ENCODE measurements at places on chromosomes 16 and 17. TPM values are rescaled to one million over a fixed set of nuclear protein-coding genes. Genes with fewer than 3 reads are reported as not detected.

GRCh38 chr16:3938471-3938842 is 57.9 kb upstream of the CREBBP start:
- no peak overlapping the region for H3K27ac ChIP-seq
- H3K36me3 ChIP-seq: no peaks in the 10 kb centered on the region
- H3K4me1 ChIP-seq: no peaks in the 10 kb centered on the region
- DNase-seq: no peak
- no peak overlapping the region for H3K4me3 ChIP-seq

GRCh38 chr17:28812748-28813377 is 29.7 kb downstream of the FAM222B start:
- H3K27me3 ChIP-seq: no peaks in the 10 kb centered on the region
- peak overlapping the region; percentile 96 for H3K27ac ChIP-seq
- peaks cover 3% of the 10 kb centered on the region for H3K36me3 ChIP-seq
- DNase-seq: no peak
- peak overlapping the region; percentile 95 for H3K4me3 ChIP-seq
- peaks cover 26% of the 10 kb centered on the region for H3K4me1 ChIP-seq

DNA sequence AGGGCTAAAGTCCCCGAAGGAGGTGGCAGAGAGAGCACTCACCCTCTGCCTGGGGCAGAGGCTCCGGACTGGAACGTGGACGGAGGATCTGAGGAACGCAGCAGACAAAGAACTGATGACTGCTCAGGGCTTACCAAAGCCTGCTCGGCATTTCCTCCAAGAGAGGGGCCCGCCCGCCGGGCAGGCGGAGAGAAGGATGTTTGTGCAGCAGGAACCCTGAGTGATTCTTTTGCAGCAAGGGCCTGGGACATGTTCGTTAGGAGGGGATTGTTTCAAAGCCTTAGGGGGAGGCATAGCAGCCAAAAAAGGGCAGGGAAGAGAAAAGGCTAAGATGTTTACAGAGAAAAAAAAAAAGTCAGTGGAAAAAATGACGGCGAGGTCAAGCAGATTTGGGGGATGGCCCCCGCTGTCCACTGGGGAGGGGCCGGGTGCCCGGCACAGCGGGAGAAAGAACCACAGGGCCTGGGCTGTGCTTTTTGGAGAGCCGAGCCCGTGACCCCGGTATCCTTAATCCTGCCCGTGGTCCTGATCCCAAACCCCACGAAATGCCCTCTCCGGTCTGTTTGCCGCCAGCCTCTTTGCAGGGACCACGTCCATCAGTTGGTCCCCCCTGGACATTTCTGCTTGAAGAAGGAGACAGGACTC is 129.3 kb downstream of the NTN1 start:
- H3K27me3 ChIP-seq: peaks cover 29% of the 10 kb centered on the region
- H3K36me3 ChIP-seq: no peaks in the 10 kb centered on the region
- peaks cover 16% of the 10 kb centered on the region for H3K4me1 ChIP-seq
- no peak for DNase-seq

The SPNS3 gene
- 0.31 TPM for total RNA-seq

- no peak for DNase-seq
- H3K27me3 ChIP-seq: no peaks in the 10 kb centered on the region
- H3K4me3 ChIP-seq: no peak overlapping the region
- peaks cover 11% of the 10 kb centered on the region for H3K36me3 ChIP-seq
- H3K4me1 ChIP-seq: no peaks in the 10 kb centered on the region
Measured at GRCh38 chr16:84093879-84094270, 22.9 kb downstream of the MBTPS1 start.

GRCh38 chr16:47731252-47731651 is 270.1 kb downstream of the PHKB start:
- H3K27me3 ChIP-seq: no peaks in the 10 kb centered on the region
- no peak overlapping the region for H3K27ac ChIP-seq
- H3K4me3 ChIP-seq: no peak overlapping the region
- no peaks in the 10 kb centered on the region for H3K4me1 ChIP-seq
- H3K36me3 ChIP-seq: no peaks in the 10 kb centered on the region
- DNase-seq: no peak

DNA sequence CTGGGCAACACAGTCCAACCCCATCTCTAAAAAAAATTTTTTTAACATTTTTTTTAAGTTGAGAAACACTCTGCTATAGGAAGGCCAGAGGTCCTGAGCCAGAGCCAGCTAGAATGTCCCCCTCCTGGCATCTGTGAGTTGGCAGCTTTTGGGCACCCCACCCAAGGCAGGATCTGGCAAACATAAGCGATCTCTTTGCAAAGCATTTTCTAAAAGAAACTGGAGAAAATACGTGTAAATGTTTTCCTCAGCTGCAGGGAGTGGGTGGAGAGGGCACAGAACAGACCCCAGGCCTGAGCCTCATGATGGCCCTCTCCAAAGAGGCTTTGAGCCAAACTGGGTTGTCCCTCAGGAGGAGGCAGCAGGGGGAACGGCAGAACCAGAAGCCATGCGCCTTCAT is 11.7 kb downstream of the CAVIN1 start:
- no peak overlapping the region for H3K27ac ChIP-seq
- no peak overlapping the region for H3K4me3 ChIP-seq
- peaks cover 4% of the 10 kb centered on the region for H3K27me3 ChIP-seq
- H3K4me1 ChIP-seq: peaks cover 13% of the 10 kb centered on the region
- DNase-seq: no peak

The SLC52A1 gene
- total RNA-seq: 1.5 TPM

The SETD6 gene
- 36.5 TPM for total RNA-seq

- peaks cover 3% of the 10 kb centered on the region for H3K27me3 ChIP-seq
- no peak overlapping the region for H3K4me3 ChIP-seq
- no peak overlapping the region for H3K27ac ChIP-seq
- no peaks in the 10 kb centered on the region for H3K36me3 ChIP-seq
Measured at GRCh38 chr16:64475627-64476351, 646.1 kb downstream of the CDH11 start.

- peaks cover 3% of the 10 kb centered on the region for H3K27me3 ChIP-seq
- DNase-seq: no peak
- peak within 1 kb of the TSS; percentile 74 for H3K4me3 ChIP-seq
- peaks cover 4% of the 10 kb centered on the region for H3K36me3 ChIP-seq
- H3K4me1 ChIP-seq: peaks cover 16% of the 10 kb centered on the region
- peak within 1 kb of the TSS; percentile 36 for H3K27ac ChIP-seq
Measured at GRCh38 chr17:45261577-45262515, at the start of gene SPATA32. TSS of gene SPATA32 (minus strand) at chr17:45262094. CDS start at chr17:45262016, 78 bp downstream.

DNA sequence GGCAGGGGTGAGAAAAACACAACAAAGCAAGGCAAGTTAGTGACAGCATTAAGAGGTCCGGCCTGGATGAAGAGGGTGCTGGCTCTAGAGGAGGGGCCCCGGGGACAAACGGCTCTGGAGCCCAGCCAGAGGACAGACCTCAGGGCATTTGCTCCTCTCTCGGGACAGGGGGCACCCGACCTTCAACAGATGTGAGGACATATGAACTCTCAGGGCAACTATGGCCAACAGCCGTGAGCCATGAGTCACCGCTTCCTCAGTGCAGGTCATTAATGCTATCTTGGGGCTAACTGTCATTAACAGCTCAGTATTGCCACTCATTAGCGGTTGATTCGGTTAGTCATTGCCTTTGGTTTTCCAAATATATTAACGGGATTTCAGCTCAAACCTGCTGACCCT is 9.7 kb upstream of the ARL5C start:
- H3K4me1 ChIP-seq: no peaks in the 10 kb centered on the region
- no peak for DNase-seq
- H3K4me3 ChIP-seq: no peak overlapping the region
- H3K36me3 ChIP-seq: peaks cover 5% of the 10 kb centered on the region

- peaks cover 11% of the 10 kb centered on the region for H3K4me1 ChIP-seq
- H3K27ac ChIP-seq: no peak overlapping the region
- H3K4me3 ChIP-seq: no peak overlapping the region
- peaks cover 27% of the 10 kb centered on the region for H3K27me3 ChIP-seq
Measured at GRCh38 chr17:58047376-58048150, 35.7 kb upstream of the DYNLL2 start.

The HOXB3 gene
- 93.7 TPM for total RNA-seq

All from type B pancreatic cell (in vitro differentiated cells).